ENCODE measurements at places on chromosomes 5 and 9. TPM values are rescaled to one million over a fixed set of nuclear protein-coding genes. Genes with fewer than 3 reads are reported as not detected.

The NKD2 gene
- polyA plus RNA-seq = 3.6 TPM

DNA sequence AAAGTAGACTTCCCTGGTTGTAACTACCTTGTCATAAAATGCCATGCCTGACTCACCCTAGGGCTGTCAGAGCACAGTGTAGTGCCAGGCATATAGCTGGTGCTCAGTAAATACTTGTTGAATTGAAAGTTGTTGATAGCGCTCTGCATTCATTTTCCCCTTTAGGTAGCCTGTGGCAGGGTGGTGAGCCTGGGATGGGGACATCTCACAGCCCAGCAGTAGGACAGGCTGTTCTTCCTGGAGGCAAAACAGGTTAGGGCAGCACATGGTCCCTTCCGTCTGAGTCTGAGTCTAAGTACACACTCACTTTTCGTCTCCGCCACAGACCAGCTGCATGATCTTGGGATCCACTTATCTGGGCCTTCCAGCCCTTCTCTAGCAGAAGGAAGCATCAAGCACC, 401.9 kb downstream of the ZSWIM6 start:
- no peak for DNase-seq

The TRMO gene
- polyA plus RNA-seq = 11.7 TPM

- DNase-seq = no peak
Observed at GRCh38 chr5:157456301-157456700, 3.7 kb upstream of the NIPAL4 start.

DNA sequence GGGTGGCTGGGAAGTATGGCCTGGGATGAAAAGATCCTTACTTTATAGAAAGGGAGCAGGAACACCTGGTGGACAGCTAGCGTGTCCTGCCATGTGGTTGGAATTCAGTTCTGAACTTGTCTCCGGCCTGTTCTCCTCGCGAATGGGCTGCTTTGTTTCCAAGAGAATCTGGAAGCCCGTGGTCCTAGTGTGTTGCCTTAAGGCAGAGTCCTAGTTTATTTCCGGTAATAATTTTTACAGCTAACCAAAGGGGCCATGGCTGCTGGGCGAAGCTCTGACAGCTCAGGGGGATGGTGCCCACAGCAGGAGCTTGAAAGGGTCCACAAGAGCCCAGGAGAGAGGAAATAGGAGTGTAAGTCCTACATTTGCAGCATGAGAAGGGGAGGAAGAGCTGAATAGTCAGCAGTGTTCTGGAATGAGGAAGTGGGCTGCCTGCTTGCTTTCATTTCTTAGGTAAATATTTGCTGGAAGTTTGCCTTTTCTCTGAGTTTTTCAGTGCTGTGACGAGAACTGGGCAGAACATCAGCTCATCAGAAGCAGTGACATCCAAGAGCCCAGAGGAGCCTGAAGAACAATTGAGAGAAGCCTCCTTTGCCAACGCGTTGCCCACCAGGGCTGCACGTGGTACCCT, 13.1 kb upstream of the IGFBPL1 start:
- DNase-seq = no peak

DNA sequence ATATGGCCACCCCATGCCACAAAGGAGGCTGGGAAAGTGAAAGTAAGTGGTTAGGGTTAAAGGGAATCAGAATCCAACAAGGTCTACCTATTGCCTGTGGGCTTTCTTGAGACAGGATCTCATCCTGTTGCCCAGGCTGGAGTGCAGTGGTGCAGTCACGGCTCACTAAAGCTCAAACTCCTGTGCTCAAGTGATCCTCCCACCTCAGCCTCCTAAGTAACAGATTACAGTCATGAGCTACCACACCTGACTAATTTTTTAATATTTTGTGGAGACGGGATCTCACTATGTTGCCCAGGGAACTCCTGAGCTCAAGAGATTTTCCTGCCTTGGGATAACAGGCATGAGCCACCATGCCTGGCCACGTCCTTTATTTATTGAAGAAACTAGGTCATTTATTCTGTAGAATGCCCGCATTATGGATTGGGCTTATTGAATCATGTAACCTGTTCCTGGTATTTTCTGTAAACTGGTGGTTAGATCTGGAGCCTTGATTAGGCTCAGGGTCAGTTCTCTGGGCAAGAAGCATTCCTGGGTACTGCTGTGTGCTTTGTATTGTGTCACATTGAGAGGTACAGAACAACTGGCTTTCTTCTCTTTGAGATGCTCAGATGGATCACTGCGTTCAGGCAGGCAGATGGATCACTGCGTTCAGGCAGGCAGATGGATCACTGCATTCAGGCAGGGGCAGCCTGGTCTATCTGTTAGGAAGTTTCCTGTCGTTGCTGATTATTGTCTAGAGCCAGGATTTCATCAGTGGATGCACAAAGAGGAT, 41.6 kb downstream of the ERGIC1 start:
- no peak for DNase-seq

DNA sequence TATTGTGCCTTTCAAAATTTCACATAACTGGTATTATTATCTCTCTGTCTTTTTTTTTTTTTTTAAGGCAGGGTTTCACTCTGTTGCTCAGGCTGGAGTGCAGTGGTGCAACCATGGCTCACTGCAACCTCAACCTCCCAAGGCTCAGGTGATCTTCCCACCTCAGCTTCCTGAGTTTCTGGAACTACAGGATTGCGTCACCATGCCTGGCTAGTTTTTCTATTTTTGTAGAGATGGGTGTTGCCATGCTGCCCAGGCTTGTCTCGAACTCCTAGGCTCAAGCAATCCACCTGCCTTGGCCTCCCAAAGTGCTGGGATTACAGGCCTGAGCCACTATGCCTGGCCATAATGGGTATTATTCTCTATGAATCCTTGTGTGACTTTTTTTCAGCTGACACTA, 402.3 kb upstream of the SMARCA2 start:
- DNase-seq = no peak

GRCh38 chr9:114452219-114453165, 52.8 kb downstream of the WHRN start:
- no peak for DNase-seq

GRCh38 chr5:111932199-111932598, 175.2 kb upstream of the NREP start:
- no peak for DNase-seq

The VAV2 gene
- 17.3 TPM for polyA plus RNA-seq

DNA sequence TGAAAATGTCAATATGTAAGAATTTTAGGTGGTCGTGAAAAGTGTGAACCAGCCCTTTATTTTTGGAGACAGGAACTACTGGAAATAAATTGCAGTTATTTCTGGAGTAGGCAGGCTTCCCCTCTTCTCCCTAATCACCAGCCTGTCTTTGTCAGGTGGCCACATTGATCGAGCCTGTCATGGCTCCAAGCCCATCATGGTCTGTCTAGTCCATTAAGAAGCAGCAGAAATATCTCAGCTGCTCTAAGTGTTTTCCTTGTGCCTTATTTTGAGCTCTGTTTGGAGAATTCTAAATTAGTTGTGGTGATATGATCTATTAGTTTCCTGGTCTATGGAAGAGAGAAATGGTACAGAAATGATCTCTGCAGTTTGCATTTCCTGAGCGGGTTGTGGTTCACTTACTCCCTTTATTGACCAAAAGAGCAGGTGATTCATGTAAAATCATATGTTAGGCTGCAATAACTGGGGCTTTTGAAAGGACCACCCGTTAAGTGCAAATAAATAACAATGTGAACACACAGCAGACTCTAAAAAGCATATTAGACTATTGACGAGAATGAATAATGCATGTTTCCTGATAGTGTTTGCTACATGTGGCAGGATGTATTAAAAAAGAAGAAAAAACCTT, 42.3 kb downstream of the BASP1 start:
- DNase-seq = no peak

DNA sequence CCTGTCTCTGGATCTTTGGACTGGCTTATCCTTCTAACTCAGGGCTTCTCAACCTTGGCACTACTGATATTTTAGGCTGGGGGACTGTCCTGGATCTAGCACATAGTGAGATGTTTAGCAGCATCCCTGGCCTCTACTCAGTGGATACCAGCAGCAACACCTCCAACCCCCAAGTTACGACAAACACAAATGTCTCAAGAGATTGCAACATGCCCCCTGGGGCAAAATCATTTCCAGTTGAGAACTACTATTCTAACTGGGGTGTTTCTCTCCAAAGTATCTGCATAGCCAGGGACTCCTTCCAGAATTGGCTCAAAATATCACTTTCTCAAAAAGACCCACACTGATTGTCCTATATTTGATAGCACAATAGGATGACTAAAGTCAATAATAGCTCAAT, 7.2 kb upstream of the TLR4 start:
- no peak for DNase-seq

GRCh38 chr9:82423700-82424099, 435.1 kb downstream of the SPATA31D1 start:
- DNase-seq = no peak

The MSMP gene
- polyA plus RNA-seq = not detected

The INSL6 gene
- polyA plus RNA-seq = 0.58 TPM

The SHC3 gene
- 0.67 TPM for polyA plus RNA-seq

DNA sequence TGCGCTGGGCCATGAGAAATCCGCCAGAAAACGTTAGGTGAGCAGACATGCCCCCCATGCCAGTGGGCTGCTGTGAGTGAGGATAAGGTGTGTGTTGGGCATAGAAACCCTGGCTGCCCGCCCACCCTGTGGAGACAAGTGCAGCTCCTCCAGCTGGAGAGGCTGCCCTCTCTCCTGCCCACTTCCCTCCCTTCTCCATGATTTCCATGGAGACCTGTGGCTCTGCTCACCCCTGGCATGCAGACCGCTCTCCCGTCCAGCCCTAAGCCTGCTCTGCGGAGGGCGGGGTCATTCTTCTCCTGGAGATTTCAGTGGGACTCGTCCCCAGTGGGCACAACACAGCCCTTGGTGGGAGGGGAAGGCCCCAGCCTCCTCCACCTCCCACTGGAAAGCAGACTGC, 133.0 kb upstream of the FAM120A start:
- no peak for DNase-seq

The SPARC gene
- polyA plus RNA-seq = 3,722 TPM

GRCh38 chr9:136700959-136701667, 11.3 kb upstream of the DIPK1B start:
- no peak for DNase-seq

DNA sequence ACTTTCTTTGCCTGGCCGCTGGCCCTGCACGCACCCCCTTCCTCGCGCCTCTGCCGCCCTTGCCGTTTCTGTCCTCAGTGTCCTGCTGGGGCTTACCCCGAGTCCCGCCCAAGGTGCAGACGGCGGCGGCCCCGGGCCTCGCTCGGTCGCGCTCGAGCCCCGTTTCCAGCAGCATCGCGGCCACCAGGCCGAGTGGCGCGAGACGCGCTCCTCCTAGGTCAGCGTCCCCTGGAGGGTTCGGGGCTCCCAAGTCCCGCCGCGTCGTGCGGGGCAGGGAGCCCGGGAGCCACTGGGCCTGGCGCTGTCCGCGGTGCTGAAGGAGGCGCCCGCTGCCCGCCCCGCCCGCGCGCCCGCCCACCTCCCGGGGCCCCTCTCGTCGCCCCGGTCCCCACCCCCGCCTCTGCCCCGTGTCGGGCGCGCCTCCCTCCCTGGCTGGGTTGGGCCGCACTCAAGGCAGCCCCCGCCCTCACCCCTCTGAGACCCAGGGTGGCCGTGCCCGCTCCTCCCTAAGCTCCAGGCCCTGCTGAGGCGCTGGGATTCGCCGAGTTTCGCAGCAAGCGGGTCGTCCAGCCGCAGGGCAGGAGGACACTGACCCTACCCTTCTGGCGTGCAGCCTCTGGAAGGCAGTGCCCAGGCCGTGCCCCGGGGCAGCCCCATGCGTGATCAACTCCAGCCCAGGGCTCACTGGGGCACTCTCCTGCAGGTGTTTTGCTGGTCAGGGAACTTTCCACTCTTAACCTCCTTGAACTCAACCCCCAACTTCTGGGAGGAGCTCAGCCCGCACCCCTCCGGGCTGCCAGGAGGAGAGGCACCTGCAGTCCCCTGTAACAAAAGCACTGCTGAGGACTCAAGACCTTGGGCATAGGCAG, at the start of gene LHX3:
Gene LHX3, minus strand, starts transcription at position 291 of the 869 bp plus-strand sequence. Its CDS starts 116 bp downstream, at position 175.
- DNase-seq = peak; percentile 26

The IGIP gene
- 4.2 TPM for polyA plus RNA-seq

DNA sequence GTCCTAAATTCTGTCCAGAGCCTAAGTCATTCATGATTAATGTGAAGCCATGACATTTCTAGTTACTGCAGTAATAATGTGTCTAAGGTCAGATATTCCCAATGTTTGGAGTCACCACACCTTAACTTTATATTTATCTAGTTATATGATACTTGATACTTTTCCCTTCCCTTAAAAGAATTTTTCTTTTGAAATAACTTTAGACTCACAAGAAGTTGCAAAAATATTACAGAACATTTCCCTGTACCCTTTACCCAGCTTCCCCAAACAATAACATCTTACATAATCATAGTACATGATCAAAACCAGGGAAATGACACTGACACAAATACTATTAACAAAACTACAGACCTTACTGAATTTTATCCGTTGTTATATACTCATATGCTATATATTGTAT, 150.0 kb upstream of the GNA14 start:
- no peak for DNase-seq

The RAD1 gene
- 21.3 TPM for polyA plus RNA-seq

The SGCD gene
- 82.7 TPM for polyA plus RNA-seq

DNA sequence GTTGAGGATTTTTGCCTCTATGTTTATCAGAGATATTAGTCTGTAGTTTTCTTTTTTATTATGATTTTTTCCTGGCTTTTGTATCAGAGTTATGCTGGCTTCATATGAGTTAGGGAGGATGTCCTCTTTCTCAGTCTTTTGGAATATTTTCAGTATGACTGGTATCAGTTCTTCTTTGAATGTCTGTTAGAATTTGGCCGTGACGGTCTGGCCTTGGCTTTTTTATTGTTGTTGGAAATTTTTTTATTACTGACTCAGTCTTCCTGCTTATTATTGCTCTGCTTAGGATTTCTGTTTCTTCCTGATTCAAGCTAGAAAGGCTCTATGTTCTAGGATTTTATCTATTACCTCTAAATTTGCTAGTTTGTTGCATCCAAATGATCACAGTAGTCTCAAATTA, 421.9 kb downstream of the CDH10 start:
- DNase-seq = no peak

The CCDC180 gene
- polyA plus RNA-seq = 7.9 TPM

The EGFLAM gene
- 37.6 TPM for polyA plus RNA-seq

The HSPB3 gene
- 123 TPM for polyA plus RNA-seq

The MARCOL gene
- not detected for polyA plus RNA-seq

The ENHO gene
- polyA plus RNA-seq = 4.3 TPM

DNA sequence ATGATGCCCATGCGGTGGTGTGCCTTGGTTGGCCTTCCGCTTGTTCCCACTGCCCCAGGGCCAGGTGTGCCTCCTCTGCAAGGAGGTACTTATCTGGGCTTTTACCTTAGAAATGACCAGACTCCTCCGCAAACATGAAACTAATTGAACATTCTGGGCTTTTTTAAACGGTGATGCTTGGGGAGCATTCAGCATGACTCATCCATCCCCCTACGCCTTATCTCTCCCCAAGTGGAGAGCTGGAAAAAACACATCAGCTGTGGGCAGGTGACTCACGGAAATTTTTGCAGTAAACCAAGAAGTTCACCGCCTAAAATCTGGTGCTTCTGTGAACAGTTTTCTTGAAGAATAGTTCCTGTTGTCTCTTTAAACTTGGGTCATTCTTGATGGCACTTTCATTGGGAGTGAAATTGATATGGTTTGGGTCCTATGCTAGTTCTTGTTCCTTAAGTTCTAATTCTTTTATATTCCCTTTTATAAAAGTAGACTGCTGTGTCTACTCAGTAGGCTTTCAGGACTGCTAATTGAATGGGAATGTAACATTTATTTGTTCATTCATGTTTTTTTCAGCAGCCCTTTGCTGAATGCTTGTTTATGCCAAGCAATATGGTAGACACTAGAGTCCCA, 39.6 kb downstream of the SFXN1 start:
- DNase-seq = no peak

All from hindlimb muscle (tissue), 1 donor.